ENCODE measurements at places on chromosomes 11 and 22.
A peak's percentile ranks its signal among the peaks of the same experiment; 100 is the strongest.

DNA sequence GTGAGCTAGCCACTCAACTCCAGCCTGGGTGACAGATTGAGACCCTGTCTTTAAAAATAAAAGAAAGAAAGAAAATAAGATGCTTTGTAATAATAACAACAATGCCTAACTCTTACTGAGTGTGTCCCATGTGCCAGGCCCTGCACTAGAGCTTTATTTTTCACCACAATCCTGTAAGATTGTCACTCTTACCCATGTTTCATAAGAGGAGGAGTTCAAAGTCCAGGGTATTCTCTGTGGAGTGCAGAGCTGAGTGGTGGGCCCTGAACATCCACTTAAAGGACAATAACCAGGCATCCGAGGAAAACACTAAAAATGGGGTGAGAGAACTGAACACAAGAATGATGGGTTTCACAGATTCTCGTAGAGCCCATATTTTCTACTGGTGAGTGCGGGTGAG is 925 bp upstream of the C11orf52 start:
- DNase-seq = no peak

- no peak for DNase-seq
Measured at GRCh38 chr22:33666279-33666960, 253.9 kb downstream of the LARGE1 start.

- DNase-seq = no peak
Measured at GRCh38 chr22:36734171-36735058, 30.9 kb upstream of the CACNG2 start.

DNA sequence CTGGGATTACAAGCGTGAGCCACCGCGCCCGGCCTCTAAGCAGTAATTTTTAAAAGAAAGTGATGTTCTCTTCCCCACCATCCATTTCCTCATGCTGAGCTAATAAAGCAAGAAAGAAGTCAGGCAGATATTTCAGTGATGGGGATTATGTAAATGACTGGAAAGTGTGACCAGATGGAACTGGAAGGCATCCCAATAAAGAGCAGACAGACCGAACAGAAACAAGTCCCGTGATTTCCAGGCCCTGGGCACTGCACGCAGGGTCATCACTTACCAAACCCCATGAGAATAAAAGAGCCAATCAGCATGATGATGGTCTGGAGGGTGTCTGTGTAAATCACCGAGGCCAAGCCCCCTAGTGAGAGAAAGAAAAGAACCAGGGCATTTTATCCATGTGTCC is 18.2 kb downstream of the SLC5A4 start:
- DNase-seq = no peak

DNA sequence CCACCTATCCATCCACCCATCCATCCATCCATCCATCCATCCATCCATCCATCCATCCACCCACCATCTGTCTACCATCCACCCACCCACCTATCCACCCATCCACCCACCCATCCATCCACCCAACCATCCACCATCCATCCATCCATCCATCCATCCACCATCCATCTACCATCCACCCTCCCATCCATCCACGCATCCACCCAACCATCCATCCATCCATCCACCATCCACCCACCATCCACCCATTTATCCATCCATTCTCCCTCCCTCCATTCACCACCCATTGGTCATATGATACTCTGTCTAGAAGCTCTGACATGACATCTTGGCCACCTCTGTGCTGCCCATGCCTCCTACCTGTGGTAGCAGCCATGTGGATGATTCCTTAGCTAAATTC is 31.7 kb downstream of the MUC2 start:
- no peak for DNase-seq

GRCh38 chr11:102589047-102589459 is 36.1 kb downstream of the MMP20 start:
- DNase-seq = peak; percentile 72

DNA sequence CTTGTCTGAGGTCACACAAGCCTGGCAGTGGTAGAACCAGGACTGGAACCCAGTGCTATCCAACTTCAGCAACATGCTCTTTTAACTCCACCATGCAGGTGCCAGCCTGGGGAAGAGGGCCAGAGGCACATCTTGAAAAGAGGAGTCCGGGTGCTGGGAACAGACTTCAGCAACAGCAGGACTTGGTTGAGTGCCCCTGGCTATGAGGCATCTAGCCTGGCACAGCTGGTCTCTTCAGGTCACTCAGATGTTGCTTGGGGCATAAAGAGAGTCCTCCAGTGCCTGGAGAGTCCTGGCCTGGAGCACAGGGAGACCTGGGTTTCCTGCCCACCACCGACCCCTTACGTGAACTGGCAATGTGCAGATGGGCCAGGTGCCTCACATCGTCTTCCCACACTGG is 5.1 kb upstream of the CLCF1 start:
- DNase-seq = no peak

- no peak for DNase-seq
Measured at GRCh38 chr11:60208951-60209350, 26.1 kb upstream of the MS4A6A start.

- no peak for DNase-seq
Measured at GRCh38 chr22:22113701-22114100, 130.9 kb upstream of the VPREB1 start.

GRCh38 chr11:82765466-82766034 is 31.9 kb upstream of the FAM181B start:
- peak; percentile 16 for DNase-seq

DNA sequence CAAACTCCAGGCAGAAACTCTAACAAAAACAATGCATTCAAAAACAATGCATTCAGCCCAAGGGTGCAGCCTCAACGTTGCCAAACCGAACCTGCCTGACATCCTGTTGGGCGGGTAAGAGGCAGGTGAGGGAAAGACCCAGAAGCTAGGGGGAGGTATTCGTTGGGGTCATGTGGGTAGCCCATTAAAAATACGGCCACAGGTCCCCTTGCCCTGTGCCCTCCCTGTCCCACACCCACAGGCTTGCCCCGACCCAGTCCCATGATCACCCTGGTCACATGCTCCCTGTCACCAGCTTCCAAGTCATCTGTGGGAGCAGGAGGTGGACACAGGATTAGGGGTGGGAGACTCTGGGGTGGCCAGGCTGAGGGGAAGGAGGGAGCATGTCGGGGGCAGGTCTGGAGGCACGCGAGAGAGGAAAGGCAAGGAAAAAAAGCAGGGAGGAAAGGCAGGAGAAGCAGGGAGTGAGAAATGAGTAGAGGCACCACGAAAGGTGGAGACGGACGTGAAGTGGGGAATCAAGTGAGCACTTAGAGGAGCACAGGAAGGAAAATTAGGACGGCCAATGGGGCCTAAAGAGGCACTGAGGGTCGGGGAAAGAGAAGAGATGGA is 683 bp downstream of the PLA2G6 start:
- DNase-seq = peak; percentile 37

GRCh38 chr11:57781529-57781943 is 19.9 kb downstream of the CTNND1 start:
- no peak for DNase-seq

GRCh38 chr11:45853332-45854219 is 6.3 kb downstream of the CRY2 start:
- no peak for DNase-seq

GRCh38 chr22:33329398-33329797 is 271.2 kb upstream of the SYN3 start:
- no peak for DNase-seq

GRCh38 chr22:22927196-22927887 is 39.7 kb downstream of the IGLL5 start:
- no peak for DNase-seq

DNA sequence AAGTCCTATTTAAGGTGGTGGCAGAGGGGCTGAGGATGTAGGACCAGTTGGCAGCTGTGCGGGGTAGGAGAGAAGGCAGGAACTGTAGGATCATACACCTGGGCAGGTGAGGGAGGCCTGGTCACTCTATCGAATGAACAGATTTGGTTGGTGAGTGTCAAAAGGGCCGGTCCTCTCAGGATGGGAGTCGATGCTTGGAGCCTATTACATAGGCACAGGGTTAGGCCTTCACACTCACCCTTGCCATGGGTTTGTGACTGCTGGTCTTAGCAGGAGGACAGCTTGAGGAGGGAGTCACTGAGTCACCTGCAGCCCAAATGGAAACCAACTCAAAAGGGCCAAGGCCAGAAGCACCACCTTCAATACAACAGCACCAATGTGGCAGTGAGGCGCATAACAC is 80.2 kb upstream of the NARS2 start:
- no peak for DNase-seq

DNA sequence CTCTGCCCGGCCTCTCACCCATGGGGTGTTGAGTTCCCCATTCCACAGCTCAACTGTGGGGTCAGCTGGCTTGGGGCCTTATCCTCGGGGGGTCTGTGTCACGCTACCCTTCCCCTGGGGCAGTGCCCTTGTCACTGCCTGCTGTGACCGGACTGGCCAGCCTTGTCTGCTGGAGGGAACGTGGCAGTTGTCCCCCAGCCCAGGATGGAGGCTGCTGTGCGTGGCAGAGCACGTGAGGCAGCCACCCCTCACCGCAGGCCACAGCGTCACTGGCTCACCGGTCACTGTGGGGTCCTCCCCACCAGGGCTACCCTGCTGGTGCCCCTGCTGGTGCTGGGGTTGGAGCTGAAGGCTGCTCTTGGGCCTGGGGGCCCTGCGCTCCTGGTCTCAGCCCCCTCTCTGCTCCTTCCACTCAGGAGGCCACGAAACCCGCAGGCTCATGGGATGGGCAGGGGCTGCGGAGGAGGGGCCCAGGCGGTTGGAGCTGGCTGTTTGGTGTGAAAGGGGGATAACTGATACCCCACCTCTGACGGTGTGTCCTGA is 13.4 kb downstream of the BRSK2 start:
- DNase-seq = no peak

DNA sequence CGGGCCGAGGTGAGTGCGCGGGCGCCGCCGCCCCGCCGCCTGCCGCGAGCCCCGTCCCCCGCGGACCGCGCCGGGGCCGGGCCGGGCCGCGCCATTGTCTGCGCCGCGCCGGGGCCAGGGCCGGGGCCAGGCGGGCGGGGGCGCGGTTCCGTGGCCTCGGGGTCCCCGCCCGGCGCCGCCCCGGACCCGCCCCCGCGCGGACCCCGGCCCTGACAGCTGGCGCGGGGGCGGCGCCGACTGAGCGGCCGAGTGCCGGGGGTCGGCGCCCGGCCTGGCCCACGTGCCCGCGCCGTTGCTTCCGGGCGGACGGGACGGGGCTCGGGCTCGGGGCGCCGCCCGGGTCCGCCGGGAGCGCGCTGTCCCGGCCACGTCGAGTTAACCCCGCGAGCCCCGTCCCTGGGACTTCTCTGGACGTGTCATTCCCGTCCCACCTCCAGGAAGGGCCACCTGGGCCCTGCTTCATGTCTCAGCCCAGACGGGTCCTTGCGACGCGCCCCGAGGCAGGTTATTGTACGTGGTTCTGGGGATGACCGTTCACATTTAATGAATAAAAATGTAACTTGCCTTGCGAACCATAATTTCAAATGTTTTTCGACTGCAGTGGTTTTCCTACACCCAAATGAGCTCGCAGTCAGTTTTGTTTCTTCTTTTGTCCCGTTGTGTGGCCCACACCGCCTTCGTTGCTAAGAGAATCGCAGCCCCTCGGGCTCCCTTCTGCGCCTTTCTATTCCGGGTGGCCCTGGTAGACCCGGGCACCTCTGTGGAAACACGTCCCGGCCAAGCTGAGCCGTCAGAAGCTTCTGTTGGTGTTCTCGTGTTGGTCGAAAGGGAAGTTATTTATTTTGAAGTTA is 562 bp downstream of the ZBED4 start:
- DNase-seq = peak; percentile 41

GRCh38 chr11:16987205-16987568 is 27.0 kb downstream of the PLEKHA7 start:
- no peak for DNase-seq

GRCh38 chr11:69531717-69532088 is 50.2 kb downstream of the LINC01488 start:
- no peak for DNase-seq

- no peak for DNase-seq
Measured at GRCh38 chr22:17269224-17269606, 50.0 kb upstream of the ADA2 start.

- no peak for DNase-seq
Measured at GRCh38 chr11:134071306-134071705, 2.4 kb downstream of the JAM3 start.

- no peak for DNase-seq
Measured at GRCh38 chr11:132424433-132424832, 1054.0 kb downstream of the NTM start.

- DNase-seq = no peak
Measured at GRCh38 chr22:25359601-25360261, 140.3 kb downstream of the CRYBB2 start.

GRCh38 chr11:105004021-105004420 is 18.9 kb downstream of the CASP5 start:
- DNase-seq = no peak

- DNase-seq = no peak
Measured at GRCh38 chr11:61512435-61512834, 3.9 kb downstream of the LRRC10B start.

DNA sequence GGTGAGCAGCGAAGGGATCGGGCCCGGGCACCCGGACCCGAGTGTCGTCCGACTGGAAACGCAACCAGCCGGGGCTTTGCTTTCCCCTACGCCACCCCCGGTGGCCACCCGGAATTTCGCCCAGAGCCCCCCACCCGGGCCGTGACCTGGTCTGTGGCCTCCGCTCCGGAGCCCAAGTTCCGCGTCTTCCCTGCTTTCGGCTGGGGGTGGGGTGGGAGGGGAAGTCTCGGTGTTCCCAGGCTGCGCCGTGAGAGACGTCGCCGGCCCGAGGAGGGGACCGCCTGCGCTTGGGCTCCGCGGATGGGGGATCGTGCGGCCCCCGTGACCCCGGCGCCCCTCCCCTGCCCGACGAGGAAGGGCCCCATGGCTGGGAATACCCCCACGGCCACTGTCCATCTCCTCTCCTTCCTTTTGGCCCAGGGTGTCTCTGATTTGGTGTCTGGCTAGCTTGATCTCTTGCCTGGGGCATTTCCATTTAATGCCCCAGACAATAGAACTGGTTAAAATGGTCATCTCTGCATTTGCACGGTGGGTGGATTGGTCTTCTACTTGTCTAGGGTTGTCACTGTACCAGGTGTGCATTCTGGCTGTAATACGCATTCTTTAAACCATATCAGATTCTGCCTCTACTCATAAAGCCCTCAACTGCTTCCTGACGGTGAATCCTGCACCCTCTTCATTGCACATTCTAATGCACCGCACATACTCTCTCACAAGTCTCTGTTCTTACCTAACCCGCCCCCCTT is 789 bp downstream of the SIK2 start:
- DNase-seq = no peak

- no peak for DNase-seq
Measured at GRCh38 chr11:78181185-78181584, 7.2 kb downstream of the KCTD21 start.

GRCh38 chr11:95066716-95067038 is at the start of gene SRSF8:
SRSF8 (plus strand) TSS chr11:95066919; CDS start chr11:95067227, 308 bp downstream.
- no peak for DNase-seq

GRCh38 chr11:117545706-117546105 is 218.1 kb downstream of the CEP164 start:
- DNase-seq = no peak

DNA sequence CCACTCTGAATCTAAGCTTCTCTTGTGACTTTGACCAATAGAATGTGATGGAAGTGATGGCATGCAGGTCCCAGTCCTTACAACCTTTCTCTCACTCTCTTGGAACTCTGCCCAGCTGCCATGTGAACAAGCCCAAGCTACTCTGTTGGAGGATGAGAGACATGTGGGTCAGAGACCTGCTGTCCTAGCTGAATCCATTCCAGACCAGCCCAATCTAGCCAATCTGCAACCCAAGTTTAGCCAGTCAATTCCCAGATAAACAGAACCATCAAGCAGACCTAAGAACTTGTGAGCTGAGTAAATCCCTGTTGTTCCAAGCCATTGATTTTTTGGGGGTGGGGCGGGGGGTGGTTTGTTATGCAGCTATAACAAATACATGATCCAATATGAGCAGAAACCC is 69.2 kb upstream of the GRK3 start:
- no peak for DNase-seq

- DNase-seq = no peak
Measured at GRCh38 chr11:27697679-27698275, 2.5 kb downstream of the BDNF start.

GRCh38 chr11:87239001-87239400 is 201.3 kb downstream of the TMEM135 start:
- no peak for DNase-seq
